ENCODE measurements at places on chromosomes 1 and 21.

DNA sequence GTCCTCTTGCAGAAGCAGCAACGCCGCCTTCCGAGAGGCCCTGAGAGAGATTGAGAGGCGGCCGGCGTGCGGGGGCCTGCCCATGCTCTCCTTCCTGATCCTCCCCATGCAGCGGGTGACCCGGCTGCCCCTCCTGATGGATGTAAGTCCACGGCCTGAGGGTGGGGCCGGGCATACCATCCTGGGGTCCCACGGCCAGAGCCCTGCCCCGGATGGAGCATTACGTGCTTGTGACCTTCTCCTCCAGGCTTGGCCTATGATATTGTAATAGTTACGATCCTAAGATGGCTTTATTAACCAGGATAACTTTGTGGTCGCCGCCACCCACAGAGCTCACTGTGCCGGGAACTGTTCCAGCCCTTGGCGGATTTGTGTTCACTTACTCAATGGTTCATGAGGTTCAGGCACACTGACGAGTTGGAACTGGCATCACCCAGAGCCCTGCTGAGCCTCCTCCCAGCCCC is 18.9 kb downstream of the ARHGEF16 start:
- no peak for DNase-seq

- no peak for DNase-seq
Measured at GRCh38 chr21:42780617-42781016, 98.7 kb downstream of the WDR4 start.

GRCh38 chr1:184911103-184911745 is 63.1 kb downstream of the NIBAN1 start:
- DNase-seq, result no peak

DNA sequence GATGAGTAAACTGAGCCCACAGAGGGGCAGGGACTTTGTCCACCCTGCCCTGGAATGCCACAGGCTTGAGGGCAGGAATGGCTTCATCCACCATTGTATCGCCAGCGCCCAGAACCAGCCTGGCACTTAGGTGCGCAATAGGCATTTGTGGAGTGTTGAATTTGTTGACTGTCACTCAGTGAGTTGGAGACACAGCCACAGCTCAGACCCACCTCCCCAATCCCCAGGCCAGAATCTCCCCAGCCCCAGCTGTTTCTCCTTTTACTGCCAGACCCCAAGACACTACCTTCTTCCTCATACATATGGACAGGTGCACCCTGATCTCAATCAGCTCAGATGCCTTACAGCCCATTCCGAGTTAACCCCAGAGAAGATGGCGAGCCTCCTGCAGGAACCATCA is 674.5 kb downstream of the MATN1 start:
- no peak for DNase-seq

- DNase-seq, result no peak
Measured at GRCh38 chr1:206501881-206502280, 5.5 kb upstream of the RASSF5 start.

DNA sequence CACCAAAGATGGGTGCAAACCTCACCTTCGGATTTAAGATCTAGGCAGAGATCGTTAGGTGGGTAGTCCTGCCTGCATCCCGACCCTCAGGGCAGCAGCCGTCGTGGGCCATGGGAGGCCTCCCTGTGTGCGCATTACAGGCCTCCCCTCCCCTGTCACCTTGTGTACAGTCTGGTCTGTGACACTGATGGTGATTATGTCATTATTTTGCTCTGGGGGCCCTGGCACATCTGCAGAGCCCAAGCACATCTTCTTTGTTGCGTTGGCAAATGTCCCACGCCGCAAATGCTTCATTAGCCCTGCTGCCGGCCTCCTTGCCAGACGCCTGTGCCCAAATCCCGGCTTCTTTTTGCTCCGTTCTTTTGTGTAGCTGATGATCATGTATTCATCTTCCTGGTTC is 31.7 kb downstream of the PROX1 start:
- DNase-seq, result no peak

GRCh38 chr21:45179568-45180245 is 105.3 kb downstream of the ADARB1 start:
- no peak for DNase-seq

DNA sequence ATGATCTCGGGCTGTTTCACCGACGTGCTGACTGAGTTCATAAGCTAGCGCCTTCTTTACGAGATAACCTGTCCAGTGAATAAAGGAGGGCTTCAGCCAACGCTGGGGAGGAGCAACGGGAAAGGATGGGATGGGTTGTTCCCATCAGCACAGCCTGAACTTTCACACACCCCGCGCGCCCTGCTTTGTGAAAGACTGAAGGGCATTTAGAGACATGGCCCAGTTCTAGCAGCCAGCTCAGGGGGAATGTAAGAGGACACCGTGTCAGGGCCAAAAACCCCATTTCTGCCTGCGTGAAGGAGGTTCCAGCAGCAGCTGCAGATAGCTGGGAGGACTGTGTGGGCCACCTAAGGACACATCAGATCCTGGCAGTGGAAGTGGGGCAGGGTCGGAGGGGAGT is 255.1 kb upstream of the RAB4A start:
- DNase-seq, result no peak

All from RKO (cell line).